ENCODE measurements at places on chromosomes 3 and 15.

GRCh38 chr15:100560323-100560722 lies 31.6 kb upstream of the CERS3 start:
- no peak for DNase-seq

- DNase-seq, result no peak
These were observed 17.8 kb downstream of the SPTBN5 start for GRCh38 chr15:41876007-41876406.

GRCh38 chr15:87736891-87737389 lies 519.6 kb downstream of the NTRK3 start:
- no peak for DNase-seq

DNA sequence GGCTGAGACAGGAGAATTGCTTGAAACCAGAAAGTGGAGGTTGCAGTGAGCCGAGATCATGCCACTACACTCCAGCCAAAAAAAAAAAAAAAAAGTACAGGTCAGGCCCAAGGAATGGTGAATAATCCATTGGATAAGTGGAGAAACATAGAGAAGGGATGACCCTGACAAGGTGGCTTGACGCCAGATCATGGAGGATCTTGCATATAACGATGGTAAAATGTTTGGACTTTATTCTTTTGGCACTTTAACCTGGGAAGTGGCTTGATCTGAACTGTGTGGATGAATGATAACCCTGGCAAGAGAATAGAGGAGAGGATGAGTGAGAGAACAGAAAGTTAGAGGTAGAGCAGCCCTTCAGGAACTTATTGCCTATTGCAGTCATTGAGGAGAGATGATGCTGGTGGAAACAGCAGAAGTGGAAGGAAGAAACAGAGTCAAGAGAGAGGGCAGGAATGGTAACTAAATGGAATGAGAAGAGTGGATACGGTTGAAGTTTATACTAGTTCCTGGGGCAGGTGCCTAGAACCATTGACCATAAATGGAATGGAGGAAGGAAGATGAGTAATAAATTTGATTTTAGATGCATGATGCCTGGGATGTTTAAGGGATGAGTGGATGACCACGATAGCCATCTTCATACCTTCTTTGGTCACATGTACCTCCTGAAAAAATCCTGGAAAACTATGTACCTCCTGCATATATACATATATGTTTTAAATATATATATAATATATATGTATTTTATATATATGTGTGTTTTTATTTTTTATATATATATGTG lies 57.8 kb downstream of the BLM start:
- DNase-seq, result peak; percentile 49

GRCh38 chr3:46934498-46935167 lies 41.9 kb downstream of the CCDC12 start:
- peak; percentile 90 for DNase-seq

GRCh38 chr3:167406876-167407492 lies 26.9 kb upstream of the ZBBX start:
- no peak for DNase-seq

DNA sequence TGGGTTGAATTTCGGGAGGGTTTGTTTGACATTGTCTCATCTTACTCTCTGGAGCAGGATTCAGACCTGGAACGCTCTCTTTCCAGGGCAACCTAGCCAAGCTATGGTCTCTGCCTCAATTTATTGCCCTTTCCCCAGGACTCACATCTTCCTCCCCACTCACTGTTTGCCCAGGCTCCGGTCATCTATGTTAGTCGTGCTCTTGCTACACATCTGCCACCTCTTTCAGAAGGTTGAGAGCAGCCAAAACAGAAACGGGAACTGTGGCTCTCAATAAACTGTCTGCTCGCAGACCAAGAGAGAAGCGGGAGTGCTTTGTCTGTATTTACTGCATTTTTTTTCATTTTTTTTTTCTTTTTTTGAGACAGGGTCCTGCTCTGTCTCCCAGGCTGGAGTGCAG lies 81.6 kb downstream of the ST6GAL1 start:
- no peak for DNase-seq

DNA sequence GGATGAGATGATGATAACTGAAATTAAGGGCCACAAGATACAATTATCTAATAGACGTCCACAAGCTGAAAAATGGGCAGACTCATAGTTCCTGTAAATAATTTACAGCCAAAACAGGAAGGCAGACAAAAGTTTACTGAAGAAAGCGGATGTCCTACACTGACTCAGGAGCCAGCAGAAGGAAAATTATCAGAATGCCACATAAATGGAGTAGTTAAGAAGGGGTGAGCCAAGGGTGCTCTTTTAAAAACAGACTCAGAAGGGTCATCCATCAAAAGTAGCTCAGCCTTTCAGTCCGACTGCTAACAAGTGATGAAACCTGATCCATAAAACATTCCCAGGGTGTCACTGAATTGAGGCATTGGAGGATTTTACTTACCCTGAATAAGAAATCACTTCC lies 39.8 kb downstream of the TUSC7 start:
- no peak for DNase-seq

GRCh38 chr15:81301815-81302399 lies 22.0 kb downstream of the STARD5 start:
- DNase-seq, result no peak

DNA sequence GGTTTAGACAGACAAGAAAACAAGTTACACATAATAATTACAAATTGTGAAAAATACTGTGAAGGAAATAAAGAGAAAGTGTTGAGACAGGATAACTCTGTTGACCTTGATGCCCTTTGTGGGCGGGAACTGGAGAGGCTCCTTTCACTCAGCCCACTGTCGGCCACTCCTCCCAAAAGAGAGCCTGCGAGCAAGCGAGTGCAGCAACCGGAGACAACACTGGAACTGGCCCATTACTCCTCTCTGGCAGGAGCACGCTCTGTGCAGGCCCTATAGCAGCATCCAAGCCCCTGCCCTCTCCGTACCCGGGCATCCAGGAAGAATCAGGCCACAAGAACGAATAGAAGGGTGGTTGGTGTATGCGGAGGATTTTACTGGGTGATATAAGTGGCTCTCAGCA lies 16.2 kb upstream of the DUT start:
- no peak for DNase-seq

GRCh38 chr3:47425959-47426358 lies 45.1 kb downstream of the PTPN23 start:
- no peak for DNase-seq

- DNase-seq, result peak; percentile 86
These were observed 1.7 kb upstream of the SLC9A9 start for GRCh38 chr3:143849854-143850549.

DNA sequence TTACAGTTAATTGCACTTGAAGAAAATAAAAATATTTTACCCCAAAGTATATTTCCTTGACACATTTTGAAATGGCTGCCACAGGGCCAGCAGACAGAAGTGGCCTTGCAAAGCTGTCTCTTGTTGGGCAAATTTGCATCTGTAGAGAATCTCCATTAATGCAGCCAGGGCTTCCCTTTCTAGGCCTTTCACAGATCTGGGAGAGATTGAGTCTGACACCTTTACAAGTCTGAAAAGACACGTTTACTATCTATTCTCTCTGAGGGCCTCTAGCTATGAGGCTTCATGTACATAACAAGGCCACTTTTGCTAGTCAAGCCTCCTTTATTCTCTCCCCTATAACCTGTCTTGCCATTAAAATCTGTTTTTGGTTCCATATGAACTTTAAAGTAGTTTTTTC lies 135.9 kb downstream of the ANO10 start:
- no peak for DNase-seq

GRCh38 chr3:127667119-127667681 lies 5.6 kb upstream of the ABTB1 start:
- no peak for DNase-seq

- DNase-seq, result no peak
These were observed 373.0 kb upstream of the PROK2 start for GRCh38 chr3:72157748-72158638.

DNA sequence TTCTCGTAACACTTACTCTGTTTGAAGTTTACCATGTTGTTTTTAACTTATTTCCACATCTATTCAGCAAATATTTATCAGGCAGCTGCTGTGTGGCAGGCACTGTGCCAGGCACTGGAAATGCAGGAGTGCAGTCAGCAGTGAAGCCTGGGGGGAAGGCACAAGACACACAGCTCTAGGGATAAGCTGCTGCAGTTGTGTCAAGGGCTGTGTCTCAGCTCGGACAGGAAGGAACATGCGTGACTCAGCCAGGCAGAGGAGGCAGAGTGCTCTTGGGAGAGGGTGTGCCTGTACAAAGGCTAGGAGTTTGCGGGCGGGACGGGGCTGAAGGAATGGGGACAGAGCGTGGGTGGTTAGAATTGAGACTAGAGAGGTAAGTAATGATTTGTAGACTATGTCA lies 24.7 kb downstream of the LYSMD4 start:
- DNase-seq, result peak; percentile 97

DNA sequence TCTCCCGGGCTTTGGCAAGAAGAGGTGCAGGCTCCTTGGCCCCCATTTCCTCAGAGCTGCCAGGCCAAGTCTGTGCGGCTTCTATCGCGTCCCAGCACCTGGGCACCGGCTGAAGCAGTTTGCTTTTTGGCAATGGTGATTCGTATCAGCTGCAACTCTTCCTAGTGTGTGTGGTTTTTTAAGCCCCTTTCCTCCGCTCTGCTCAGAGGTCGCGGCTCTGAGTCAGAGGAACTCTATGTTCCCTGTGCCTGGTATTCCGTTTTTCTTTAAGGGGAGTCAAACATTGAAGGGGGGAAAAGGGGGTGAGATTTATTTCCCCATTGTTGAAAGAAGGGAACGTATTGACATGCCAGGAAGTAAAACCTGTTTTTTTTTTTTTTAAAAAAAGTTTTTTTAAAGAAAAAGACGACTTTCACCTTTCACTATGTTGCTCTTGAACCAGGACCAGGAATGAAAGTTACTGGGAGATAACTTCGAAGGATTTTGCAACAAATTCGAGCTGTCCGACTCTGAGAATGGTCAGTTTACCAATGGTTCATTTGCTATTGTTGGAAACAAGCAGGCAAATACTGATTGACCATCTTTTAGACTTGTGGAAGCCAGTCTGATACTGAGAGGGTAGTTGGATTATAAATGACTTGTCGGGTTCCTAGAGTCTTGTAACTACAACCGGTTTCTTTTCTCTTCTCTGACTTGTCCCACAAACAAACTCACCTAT lies 1.1 kb downstream of the ARMC8 start:
- peak; percentile 92 for DNase-seq

DNA sequence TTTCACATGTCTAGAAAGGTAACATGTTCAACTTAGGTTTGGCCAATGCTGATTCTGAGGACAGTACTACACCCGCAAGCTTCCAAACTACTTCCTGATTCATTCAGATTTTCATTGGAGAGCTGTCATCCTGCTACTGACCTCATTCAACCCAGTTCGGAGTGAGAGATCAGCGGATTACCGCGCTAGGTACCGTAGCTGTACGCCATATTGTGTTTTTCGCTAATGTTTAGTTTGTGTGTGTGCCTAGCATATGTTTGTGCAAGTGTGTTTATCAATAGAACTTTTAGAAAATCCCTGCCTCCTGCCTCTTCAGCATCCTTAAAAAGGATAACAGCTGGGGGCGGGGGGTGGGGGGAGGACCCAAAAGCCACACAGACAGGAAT lies 1.1 kb downstream of the ZBTB20 start:
- DNase-seq, result peak; percentile 83

DNA sequence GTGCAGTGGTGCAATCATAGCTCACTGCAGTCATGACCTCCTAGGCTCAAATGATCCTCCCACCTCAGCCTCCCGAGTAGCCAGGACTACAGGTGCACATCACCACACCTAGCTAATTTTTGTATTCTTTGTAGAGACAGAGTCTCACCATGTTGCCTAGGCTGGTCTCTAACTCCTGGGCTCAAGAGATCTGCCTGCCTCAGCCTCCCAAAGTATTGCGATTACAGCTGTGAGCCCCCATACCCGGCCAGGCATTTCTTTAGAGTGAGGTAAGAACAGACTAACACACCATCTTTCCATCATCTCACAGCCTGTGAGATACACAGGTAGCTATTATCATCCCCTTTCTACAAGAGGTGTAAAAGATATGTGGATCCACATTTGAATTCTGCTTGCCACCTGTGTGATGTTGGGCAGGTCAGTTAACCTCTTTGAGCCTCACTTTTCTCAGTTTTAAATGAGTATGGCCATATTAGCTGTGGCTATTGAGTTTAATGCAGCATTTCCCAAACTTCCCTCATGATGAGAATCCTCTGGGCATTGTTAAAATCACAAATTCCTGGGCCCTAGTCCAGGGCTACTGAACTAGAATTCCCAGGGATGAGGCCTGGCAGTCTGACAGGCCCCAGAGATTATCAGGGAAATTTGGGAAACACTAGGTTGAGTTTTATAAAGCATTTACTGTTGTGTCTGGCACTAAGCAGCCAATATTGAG lies 46.0 kb downstream of the ANP32A start:
- no peak for DNase-seq

- DNase-seq, result no peak
These were observed 419.6 kb downstream of the DIPK2A start for GRCh38 chr3:144391236-144391635.

DNA sequence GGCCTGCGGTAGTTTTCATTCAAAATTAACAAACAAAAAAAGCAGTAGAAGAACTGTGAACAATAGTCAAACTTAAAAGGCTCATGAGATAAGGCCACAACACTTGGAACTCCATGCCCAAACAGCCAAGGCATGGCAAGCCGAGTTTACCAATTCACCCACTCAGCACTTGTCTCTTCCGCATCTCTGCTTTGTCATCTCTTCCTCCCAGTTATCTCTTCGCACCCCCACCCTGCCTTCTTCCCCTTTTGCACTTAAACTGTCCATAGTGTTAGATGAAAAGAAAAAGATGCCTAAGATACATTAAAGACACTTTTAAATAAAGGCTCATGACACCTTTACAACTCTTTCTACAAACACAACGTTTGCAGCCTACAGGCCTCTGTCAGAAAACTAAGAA lies 11.1 kb downstream of the TLE3 start:
- no peak for DNase-seq

Data from LHCN-M2 (cell line).